ENCODE measurements at places on chromosomes 7 and 10. TPM values are rescaled to one million over a fixed set of nuclear protein-coding genes. Genes with fewer than 3 reads are reported as not detected.

- no peaks in the 10 kb centered on the region for H3K27me3 ChIP-seq
- H3K4me3 ChIP-seq = no peak overlapping the region
- DNase-seq = no peak
- H3K4me1 ChIP-seq = no peaks in the 10 kb centered on the region
- H3K36me3 ChIP-seq = no peaks in the 10 kb centered on the region
- H3K27ac ChIP-seq = no peak overlapping the region
Observed at GRCh38 chr7:40580776-40581175, 446.0 kb downstream of the SUGCT start.

DNA sequence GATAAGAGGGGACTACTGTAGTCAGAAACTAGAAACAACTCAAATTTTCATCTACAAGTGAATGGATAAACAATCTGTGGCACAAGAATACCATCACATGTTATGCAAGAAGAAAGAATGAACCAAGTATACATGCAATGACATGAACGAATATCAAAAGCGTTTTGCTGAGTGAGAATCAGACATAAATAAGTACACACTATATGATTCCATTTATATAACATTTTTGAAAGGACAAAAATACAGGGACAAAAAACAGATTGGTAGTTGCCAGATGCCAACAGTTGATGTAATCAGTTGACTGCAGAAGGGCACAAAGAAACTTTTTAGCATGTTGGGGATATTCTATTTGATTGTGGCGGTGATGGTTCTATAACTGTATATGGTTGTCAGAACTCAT lies 33.6 kb downstream of the CTNNA3 start:
- no peaks in the 10 kb centered on the region for H3K36me3 ChIP-seq
- H3K4me3 ChIP-seq = no peak overlapping the region
- H3K27ac ChIP-seq = no peak overlapping the region
- peaks cover 9% of the 10 kb centered on the region for H3K27me3 ChIP-seq
- H3K4me1 ChIP-seq = no peaks in the 10 kb centered on the region

DNA sequence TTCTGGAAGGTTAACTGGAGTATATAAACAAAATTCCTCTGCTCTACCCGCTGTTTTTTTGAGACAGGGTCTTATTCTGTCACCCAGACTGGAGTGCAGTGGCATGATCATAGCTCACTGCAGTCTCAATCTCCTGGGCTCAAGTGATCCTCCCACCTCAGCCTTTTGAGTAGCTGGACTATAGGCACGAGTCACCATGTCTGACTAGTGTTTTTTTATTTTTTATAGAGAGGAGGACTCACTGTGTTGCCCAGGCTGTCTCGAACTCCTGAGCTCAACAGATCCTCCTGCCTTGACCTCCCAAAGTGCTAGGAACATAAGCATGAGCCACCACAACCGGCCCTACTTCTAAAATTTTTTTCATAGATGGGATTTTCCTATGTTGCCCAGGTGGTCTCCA lies 2.2 kb downstream of the RAB18 start:
- DNase-seq = no peak
- peaks cover 33% of the 10 kb centered on the region for H3K36me3 ChIP-seq
- H3K4me1 ChIP-seq = peaks cover 60% of the 10 kb centered on the region
- peak overlapping the region; percentile 70 for H3K4me3 ChIP-seq
- H3K27me3 ChIP-seq = no peaks in the 10 kb centered on the region

GJC3 gene
- total RNA-seq = 0.47 TPM

KCP gene
- total RNA-seq = not detected

AGFG2 gene
- total RNA-seq = 45.8 TPM

DNA sequence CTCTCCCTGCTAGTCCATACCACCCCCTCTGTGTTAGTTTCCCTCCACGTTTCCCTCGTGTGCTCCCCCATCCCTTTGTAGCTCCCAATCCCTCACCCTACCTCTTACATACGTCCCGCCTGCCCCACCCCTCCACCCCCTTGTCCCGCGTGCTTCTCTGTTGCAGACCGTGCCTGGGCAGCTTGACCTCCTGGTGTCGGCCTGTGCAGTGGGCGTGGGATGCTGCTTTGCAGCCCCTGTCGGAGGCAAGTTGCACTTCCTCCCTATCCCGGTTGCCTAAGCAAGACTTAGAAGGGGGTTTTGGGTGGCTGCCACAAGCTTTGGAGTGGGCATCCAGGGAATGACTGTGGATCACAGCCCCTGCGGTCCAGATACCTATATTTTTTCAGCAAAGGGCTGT lies 7.7 kb downstream of the CLCN1 start:
- H3K27ac ChIP-seq = no peak overlapping the region
- no peaks in the 10 kb centered on the region for H3K36me3 ChIP-seq
- H3K4me1 ChIP-seq = peaks cover 8% of the 10 kb centered on the region

- H3K27ac ChIP-seq = no peak overlapping the region
- no peaks in the 10 kb centered on the region for H3K36me3 ChIP-seq
- no peak for DNase-seq
- H3K4me1 ChIP-seq = peaks cover 7% of the 10 kb centered on the region
- peaks cover 5% of the 10 kb centered on the region for H3K27me3 ChIP-seq
Observed at GRCh38 chr7:112505495-112505894, 24.7 kb downstream of the LSMEM1 start.

GRCh38 chr7:118300177-118300576 lies 75.7 kb downstream of the ANKRD7 start:
- no peak for DNase-seq
- no peaks in the 10 kb centered on the region for H3K4me1 ChIP-seq
- no peak overlapping the region for H3K4me3 ChIP-seq
- H3K36me3 ChIP-seq = no peaks in the 10 kb centered on the region
- H3K27ac ChIP-seq = no peak overlapping the region

DNA sequence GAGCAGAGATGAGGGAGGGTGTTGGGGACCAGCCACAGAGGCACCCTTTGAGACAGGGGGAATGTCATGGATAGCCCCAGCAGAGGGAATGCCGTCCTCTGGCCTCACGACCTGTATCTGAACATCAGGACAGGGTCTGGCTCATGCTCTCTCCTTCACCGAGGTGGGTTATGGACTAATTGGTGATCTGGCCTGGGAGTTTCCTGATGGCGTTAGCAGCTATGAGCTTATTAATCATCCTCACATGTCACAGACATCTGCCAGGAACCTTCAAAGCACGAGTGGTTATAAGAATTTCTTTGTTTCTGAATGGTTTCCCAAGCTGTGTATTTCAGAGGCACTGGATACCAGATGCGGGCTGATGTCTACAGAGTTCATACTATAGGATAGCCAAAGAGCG lies 6.9 kb downstream of the CPA4 start:
- no peak overlapping the region for H3K27ac ChIP-seq
- H3K4me1 ChIP-seq = no peaks in the 10 kb centered on the region
- no peaks in the 10 kb centered on the region for H3K36me3 ChIP-seq
- DNase-seq = no peak
